ENCODE measurements at places on chromosomes 5 and 9.

DNA sequence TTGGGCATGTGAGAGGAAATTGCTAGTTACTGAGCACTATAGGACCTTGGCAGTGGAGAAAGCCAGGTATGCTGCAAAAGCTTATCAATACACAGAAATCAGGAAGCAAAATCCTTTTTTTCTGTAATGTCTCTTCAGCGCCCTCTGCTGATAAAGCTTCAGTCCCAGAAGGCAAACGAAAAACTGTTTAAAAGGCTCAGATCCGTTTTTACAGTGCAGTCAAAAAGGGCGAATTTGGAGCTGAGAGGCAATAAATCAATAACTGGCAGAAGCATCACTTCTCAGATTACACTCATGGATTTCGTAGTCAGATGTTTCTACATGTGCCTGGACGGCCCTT, 1.1 kb upstream of the MAN2A1 start:
- DNase-seq: no peak

DNA sequence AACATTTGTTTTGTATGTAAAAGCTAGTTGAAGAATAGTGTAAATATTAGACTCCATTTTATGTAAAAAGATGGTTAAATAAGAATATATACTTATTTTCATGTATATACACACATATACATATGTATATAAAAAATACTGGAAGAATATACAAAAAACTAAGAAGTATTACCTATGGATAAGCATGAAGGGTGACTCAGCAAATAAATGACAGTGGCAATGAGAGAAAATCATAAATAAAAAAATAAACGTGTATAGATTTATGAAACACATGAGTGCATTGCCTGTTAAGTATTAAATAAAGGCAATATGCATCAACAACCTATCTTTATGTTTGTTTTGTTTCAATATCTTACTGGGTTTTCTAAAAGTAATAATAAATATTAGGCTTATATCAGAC, 435.3 kb downstream of the CYLC2 start:
- DNase-seq: no peak

DNA sequence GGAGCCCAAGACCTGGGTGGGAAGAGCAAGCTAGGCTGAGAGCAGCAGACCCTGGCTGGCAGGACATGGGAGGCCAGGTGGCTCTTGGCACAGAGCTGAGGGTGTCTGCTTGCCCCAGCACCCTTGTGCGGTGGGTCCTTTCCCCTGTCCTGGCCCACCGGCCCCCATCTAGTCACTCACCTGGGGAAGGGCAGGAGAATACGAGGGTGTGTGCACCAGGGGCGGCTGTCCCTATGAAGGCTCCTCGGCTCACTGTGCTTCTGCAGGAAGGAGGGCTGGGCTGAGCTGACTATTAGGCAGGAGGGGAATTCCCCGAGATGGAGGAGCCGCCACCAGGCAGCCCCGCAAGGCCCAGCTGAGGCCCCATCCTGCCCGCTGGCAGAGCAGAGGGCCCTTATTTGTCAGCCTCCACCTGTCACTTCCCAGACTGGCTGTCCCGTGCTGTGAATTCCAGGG, 6.1 kb upstream of the TNIP1 start:
- no peak for DNase-seq

DNA sequence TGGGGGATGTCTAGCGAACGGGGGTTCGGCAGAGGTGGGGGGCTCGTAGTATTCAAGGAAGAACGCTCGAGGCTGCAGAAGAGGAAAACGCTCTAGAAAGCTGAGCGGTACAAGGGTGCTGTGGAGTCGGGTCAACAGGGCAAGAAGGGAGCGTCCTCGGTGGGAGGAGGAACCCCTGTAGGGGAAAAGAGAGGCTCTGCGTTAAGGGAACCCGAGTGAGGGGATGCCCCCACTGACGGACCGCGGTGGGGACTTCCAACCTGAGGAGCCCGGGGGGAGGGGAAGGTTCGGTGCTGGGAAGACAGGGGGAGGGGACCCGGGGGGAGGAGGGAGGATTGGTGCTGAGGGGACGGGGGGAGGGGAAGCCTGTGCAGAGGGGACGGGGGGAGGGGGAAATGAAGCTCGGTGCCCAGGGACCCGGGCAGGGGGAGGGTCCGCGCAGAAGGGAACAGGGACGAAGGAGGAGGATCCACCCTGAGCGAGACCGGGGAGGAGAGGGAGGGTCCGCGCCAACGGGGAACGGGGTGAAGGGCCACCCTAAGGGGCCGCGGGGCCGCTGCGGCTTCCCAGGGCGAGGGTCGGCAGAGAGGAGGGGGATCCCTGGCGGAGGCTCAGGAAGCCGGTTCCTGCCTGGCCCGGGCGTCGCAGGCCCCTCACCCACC, 621 bp downstream of the NR6A1 start:
- no peak for DNase-seq

Measured in muscle of arm (tissue), 14 donors.